ENCODE measurements at places on chromosomes 2 and 18.

DNA sequence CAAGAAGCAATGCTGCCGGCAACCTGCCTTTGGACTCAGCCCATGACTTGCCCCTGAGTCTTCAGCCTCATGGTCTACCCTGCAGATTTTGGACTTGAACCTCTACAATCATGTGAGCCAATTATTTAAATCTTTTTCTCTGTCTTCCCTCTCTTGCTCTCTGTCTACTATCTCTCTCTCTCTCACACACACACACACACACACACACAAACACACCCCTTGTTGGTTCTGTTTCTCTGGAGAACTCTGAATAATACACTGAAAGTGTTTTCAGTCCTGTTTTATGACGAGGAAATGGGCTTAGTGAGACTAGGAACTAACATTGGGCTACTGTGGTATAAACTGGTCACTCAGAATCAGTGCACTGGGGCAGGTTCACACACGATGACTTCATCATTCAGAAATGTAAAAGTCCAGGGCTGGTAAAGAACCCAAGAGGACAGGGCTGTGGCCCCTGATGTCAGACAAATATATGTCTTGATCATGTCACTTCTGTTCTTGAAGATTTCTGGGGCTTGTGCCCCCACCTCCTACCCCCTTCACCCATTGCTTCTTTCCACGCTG lies 266.1 kb upstream of the SIX2 start:
- DNase-seq = peak; percentile 7

- DNase-seq = peak; percentile 43
Measured at GRCh38 chr2:8761529-8762164, 75.8 kb downstream of the KIDINS220 start.

DNA sequence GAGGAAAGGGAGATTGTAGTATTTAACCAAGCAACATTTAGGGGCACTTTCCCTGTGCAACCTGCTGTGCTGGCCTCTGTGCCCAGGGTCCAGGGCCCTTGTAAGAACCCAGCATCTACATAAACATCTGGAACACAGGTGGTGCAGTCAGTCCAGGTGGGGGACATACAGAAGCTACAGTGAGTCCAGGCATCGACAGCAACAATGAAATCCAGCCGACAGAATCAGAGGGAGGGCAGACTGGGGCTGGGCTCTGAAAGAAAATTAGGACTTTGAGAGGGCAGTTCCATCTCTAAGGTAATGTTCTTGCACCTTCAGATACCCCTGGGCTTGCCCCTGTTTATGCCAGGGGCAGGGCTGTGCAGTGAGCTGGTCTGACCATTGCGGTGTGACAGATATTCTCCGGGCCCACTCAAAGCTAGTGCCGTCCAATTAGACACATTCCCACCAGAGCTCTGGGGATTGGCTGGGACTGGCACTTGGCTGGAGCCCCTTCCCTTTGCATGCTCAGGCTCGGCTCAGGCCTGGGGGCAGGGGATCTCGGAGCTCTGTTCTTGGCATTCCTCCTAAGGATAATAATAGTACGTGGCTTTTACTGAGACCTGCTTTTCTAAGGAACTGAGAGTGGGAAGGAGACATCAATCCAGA lies 5.4 kb downstream of the LBH start:
- DNase-seq = no peak

- DNase-seq = no peak
Measured at GRCh38 chr2:100878000-100878791, 58.3 kb downstream of the NPAS2 start.

DNA sequence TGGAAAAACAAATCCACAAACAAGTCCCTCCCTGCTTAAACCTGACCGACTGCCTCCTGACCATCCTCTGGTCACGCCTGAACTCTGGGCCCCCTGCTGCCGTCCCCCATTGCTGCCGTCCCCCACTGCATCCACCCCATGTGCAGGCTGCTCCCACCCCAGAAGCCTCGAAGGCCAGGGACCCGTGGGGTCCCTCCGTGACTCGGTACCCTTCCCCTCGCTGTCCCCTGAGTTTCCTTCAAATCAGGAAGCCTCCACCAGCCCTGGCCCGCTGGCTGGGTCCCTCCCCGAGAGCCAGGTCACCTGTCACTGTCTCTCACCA lies 17.9 kb upstream of the AGXT start:
- no peak for DNase-seq

All from NCI-H69 (cell line).